Endodermal cell (in vitro differentiated cells): ENCODE measurements at places on chromosomes 5 and 9. TPM values are rescaled to one million over a fixed set of nuclear protein-coding genes. Genes with fewer than 3 reads are reported as not detected.

The MEIKIN gene
- total RNA-seq: not detected in 2 replicates

The ZNF366 gene
- not detected in 3 replicates for total RNA-seq

The STOML2 gene
- 161 to 201 TPM (median 195 TPM) in 3 replicates for total RNA-seq

The FAM200C gene
- 2.4 and 3.0 TPM in 2 replicates for total RNA-seq

The C7 gene
- 0.77 and 0.88 TPM in 2 replicates for total RNA-seq

DNA sequence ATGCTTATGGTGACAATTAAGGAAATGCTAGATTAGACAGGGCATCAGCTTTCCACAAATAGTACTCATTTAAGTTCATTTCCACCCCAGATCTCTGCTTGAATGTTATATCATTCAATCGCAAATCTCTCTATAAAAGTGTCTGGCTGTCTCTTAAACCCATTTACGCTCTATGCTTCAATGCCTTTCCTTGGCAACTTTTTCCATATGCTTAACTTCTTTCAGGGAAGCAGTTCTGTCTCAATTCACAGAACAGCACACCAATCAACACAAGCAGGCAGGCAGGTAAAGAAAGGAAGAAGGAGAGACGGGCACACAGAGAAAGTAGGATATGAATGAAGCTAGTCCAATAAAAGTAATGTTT lies 243.1 kb downstream of the DENND1A start:
- peaks cover 8% of the 10 kb centered on the region for H3K4me1 ChIP-seq
- no peak for DNase-seq
- no peak overlapping the region for H3K4me3 ChIP-seq
- no peaks in the 10 kb centered on the region for H3K27me3 ChIP-seq

DNA sequence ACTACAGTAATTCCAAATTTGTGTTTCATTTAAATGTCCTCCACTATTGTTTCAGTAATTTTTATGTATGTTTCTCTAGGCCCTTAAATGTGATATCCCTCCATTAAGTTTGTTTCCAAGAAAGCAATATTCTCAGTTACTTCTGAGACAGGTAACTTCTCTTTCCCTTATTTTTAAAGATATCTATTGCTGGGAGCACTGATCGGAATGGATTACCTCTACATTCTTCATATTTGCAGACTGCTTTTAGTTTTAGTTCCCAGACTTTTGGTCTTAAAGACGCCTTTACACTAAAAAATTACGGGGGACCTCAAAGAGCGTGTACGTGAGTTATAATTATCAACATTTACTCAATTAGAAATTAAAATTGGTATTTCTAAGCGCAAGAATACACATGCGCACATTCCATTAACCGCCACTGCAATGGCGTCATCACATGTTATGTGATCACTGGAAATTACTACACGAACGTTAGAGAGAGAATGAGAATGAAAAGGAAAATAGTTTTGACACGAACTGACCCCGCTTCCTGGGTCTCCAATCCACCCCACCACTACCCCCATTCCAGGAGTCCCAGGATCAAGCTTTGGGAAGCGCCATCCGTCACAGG lies 519 bp upstream of the RAD50 start:
- H3K4me3 ChIP-seq: peak overlapping the region; percentile 92
- peaks cover 19% of the 10 kb centered on the region for H3K36me3 ChIP-seq
- H3K4me1 ChIP-seq: no peaks in the 10 kb centered on the region
- peaks cover 3% of the 10 kb centered on the region for H3K27me3 ChIP-seq
- no peak overlapping the region for H3K27ac ChIP-seq

DNA sequence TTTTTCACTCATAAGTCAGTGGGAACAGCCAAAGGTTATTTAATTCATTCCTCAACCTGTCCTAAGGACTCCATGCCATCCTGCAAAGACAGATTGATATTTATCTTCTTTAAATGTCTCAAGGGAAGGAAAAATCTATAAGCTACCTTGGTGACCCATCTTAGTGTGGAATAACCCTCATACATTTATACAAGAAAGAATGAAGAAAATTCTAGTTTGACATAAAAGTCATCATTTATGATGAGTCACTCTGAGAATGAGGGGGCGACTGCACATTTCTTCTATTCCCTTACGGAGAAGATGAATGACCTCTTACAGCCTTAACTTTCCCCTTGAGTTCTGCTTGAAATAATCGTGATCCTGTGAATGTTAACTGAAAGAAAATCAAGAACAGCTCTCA lies 26.8 kb upstream of the NUDT12 start:
- no peaks in the 10 kb centered on the region for H3K36me3 ChIP-seq
- no peak overlapping the region for H3K27ac ChIP-seq
- H3K27me3 ChIP-seq: no peaks in the 10 kb centered on the region
- no peaks in the 10 kb centered on the region for H3K4me1 ChIP-seq

DNA sequence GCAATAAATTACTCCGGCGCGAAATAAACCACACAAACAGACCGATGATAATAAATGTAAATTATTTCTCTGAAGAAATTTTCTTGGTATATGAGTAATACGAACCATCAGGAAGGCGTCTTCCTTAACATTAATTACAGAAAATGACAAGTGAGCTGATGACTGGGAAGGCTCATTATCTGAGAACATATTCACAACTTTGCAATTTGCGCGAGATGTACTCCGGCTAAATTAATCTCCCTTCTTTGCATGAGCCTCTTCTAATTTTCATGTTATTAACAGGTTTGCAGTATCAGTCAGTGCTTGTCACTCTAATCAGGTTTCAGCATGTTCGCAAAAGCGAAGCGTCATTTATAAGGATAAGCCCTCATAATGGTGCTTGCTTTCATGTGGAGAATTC lies 218.9 kb upstream of the MVB12B start:
- H3K27me3 ChIP-seq: peaks cover 54% of the 10 kb centered on the region
- no peak overlapping the region for H3K27ac ChIP-seq
- H3K4me3 ChIP-seq: no peak overlapping the region
- H3K36me3 ChIP-seq: no peaks in the 10 kb centered on the region
- no peaks in the 10 kb centered on the region for H3K4me1 ChIP-seq

DNA sequence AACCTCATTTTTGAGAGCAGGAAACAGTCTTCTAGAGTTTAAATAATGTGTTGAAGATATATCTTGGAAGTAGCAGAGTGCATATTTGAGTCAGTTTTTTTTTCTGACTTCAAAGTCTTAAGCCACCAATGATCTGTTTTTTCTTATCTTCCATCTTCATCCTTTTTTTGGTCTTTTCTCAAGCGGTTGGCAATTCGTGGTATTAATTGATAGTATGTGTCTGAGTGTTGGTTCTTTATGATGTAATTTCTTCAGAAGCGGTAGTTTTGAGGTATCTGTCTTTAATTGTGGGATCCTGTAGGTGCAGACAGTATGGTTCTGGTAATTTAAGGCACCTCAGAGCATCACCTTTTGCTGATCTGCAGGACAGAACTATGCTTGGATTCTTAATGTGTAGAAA lies 3.9 kb downstream of the CSNK1G3 start:
- no peaks in the 10 kb centered on the region for H3K27me3 ChIP-seq
- peaks cover 5% of the 10 kb centered on the region for H3K4me1 ChIP-seq
- no peaks in the 10 kb centered on the region for H3K36me3 ChIP-seq
- DNase-seq: no peak
- H3K27ac ChIP-seq: no peak overlapping the region

GRCh38 chr5:150252489-150252888 lies 37.1 kb downstream of the CAMK2A start:
- H3K4me3 ChIP-seq: no peak overlapping the region
- no peak overlapping the region for H3K27ac ChIP-seq
- H3K36me3 ChIP-seq: no peaks in the 10 kb centered on the region
- peaks cover 16% of the 10 kb centered on the region for H3K4me1 ChIP-seq
